Effector CD4-positive, alpha-beta T cell (primary cell): ENCODE measurements at places on chromosomes 16 and 17.
A peak's percentile ranks its signal among the peaks of the same experiment; 100 is the strongest.

DNA sequence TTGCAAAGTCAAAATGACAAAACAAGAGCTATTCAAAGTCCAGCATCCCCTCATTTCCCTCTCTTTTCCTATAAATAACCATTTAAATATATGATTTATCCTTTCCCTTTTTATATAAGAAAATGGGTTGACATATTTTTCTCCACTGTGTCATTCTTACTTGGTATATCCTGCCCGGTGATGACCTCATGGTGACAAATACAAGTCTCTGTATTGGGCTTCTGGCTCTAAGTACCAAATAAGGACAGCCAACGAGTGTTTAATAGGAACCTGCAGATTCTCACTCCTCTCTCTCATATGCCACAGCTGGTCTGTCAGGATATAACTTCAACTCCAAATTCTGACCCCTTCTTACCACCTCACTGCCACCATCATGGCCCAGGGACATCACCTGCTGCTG, 25.5 kb upstream of the CBLN1 start:
- DNase-seq: no peak

GRCh38 chr16:74024953-74025352, 271.7 kb upstream of the PSMD7 start:
- no peak for DNase-seq

GRCh38 chr17:5555254-5555653, 29.1 kb downstream of the NLRP1 start:
- DNase-seq: no peak

- DNase-seq: no peak
Measured at GRCh38 chr16:85673529-85674417, 15.0 kb downstream of the GINS2 start.

DNA sequence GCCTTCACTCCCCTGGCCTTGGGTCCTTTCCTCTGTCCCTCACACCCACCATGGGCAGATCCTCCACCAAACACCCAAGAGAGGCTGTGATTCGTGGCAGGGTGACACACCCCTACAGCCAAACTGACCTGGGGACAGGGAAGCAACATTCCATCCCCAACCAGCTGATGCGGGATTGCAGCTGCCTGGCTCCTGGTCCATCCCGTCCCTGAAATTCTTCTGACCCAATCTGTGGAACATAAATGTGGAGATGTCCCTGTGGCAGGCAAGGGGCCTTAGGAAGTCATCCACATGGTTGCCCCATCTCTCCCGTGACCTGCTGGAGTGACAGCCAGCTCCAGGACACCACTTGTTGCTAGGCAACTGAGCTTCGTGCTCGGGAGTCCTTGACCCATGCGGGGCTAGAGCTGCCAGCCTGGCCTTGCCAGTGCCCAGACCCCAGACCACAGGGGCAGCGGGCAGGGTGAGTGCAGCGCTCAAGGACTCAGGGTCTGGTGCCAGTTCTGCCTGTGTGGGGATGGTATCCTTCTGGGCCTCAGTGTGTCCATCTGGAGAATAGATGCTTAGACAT, 34.0 kb upstream of the CPNE2 start:
- DNase-seq: no peak

- DNase-seq: no peak
Measured at GRCh38 chr16:75416904-75417565, 16.3 kb downstream of the CFDP1 start.

- no peak for DNase-seq
Measured at GRCh38 chr16:78244131-78244895, 144.9 kb downstream of the WWOX start.

DNA sequence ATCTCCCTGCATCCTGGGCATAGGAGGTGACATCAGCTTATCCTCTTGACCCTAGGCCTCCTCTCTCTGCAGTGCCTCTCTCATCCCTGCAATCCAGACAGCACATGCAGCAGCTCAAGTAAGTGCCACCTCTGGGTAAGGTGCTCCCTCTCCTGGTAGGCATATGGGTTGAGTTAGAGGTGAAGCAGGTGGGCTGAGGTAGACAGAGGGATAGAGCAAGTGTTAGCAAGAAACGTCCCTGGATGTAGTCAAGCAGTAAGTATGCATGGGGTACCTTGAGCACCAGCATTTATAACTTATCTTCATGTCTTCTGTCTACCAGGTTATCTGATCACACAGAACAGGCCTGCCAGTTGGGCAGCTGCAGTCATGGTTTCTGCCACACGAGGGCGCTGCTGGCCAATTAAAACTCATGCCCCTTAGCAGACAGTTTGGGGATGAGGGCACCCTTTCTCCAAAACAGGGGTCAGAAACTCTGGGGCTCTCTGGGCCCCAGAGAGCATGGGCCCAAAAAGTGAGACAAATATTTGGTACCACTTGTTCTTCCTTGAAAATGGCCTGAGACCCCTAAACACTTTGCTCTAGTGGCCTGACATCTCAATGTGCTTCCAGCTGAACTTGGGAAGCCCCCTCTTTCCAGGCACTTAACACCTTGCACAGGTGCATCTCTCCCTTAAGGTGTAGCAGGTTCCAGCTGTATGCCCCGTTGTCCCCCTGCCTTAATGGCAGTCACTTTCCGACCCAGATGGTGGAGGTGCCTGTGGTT, 59.8 kb downstream of the NEUROD2 start:
- DNase-seq: peak; percentile 71

- no peak for DNase-seq
Measured at GRCh38 chr17:54985476-54985875, 16.9 kb downstream of the STXBP4 start.

GRCh38 chr17:75814900-75815373, 29.3 kb downstream of the UNC13D start:
- no peak for DNase-seq

DNA sequence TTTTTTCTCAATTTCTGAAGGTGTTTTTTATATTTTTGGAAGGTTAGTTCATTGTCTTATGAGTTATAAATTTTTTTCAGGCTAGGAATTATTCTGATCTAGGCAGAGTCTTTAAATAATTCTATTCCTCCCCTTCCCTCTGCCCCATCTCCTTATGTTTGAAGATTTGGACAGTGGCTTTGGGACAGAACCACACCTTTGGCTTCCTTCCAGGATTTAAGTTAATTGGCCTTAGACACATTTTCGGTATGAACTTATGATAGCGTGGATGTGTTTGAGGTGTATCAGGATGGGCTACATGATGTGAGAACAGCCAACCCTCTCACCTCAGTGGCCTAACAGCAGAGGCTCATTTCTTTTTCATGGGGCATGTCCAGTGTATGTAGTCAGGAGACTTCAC, 24.3 kb downstream of the EPN2 start:
- DNase-seq: no peak

DNA sequence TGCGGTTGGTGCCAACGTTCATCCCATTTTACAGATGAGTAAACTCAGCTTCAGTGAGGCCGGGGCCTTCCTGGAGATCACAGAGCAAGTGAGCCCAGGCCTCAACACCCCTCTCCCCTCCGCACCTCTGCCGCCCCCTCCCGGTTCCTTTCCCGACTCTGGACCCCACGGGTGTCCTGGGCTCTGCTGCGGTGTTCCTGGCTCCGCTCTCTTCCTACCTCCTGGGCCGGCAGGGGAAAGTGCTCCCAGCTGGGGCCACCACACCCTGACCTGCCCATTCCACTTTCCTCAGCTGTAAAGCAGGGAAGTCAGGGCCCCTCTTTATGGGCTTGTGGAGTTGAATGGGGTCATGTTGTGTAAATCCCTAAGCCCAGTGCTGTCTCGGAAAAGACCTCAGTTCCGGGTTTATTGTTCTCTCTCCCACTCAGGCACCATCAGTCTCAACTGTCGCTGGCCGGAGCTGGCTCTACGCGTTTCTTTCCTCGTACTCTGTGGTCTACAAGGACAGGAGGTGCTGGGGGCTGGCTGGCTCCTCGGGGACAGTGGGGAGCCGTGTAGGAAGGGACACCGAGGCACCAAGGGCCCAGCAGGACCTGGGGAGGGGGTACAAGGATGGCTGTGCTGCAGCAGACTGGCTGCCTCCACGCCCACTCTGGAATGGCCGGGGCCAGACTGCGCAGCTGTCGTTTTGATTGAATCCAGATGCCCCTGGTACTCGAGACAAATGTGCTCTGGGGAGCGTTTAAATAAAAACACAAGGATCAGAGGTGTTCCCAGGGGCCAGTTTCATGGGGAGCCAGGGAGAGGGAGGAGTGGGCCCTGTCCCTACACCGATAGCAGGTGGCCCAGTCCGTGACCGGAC, 21.7 kb upstream of the ACSF3 start:
- DNase-seq: no peak

GRCh38 chr16:65621640-65622039, 499.8 kb upstream of the CDH11 start:
- DNase-seq: no peak

DNA sequence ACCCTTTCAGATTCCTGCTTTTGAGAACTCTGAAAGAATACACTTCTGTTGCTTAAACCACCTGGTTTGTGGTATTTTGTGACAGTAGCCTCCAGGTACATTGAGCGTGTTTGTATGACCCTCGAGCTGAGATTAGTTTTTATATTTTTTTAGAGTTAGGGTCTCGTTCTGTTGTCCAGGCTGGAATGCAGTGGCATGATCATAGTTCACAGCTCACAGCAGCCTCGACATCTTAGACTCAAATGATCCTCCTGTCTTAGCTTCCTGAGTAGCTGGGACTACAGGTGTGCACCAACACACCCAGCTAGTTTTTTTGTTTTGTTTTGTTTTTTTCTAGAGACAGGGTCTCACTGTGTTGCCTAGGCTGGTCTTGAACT, 4.5 kb upstream of the ITPRIPL2 start:
- DNase-seq: no peak

DNA sequence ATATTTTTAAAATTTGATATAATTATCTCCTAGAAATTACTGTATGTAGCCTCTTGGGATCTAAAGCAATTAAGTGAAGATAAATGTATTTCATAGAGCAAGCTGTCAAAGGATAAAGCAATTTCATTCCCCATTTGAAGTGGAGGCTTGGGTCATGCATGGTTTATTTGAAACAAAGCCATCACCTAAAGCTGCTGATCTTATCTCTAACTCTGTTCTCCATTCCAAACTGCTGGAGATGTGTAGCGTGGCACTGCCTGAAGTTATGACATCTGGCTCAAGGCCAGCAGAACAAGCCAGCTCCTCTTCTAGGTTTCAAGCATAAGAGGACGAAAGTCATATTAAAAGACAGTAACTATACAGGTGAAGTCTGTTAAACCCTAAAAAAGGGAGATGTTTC, 83.9 kb downstream of the HIC1 start:
- DNase-seq: no peak

DNA sequence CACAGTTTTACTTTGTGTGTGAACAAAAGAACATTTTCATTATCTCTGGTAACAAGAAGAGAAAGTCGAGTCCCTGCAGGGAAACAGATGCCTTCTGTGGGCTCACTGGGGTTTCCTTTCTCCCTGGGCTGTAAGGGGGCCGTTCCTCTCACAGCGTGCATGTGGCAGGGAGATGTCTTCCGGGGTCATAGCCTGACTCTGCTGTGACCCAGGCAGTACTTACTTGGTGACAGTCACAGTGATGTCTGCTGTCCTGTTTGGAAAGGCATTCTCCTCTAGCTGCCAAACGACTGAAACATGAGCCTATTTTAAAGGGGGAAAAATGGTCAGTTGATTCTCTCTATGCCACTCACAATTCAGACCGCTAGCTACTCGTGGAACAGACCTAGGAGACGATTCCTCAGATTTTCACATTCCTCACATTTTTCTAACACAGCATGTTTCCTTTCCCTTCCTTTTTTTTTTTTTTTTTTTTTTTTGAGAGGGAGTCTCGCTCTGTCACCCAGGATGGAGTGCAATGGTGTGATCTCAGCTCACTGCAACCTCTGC, 7.3 kb downstream of the HASPIN start:
- DNase-seq: no peak

- DNase-seq: no peak
Measured at GRCh38 chr16:50659806-50660205, 21.3 kb downstream of the SNX20 start.

- DNase-seq: no peak
Measured at GRCh38 chr16:73151225-73151624, 103.3 kb upstream of the ZFHX3 start.

GRCh38 chr17:6815775-6816174, 15.8 kb downstream of the TEKT1 start:
- no peak for DNase-seq

DNA sequence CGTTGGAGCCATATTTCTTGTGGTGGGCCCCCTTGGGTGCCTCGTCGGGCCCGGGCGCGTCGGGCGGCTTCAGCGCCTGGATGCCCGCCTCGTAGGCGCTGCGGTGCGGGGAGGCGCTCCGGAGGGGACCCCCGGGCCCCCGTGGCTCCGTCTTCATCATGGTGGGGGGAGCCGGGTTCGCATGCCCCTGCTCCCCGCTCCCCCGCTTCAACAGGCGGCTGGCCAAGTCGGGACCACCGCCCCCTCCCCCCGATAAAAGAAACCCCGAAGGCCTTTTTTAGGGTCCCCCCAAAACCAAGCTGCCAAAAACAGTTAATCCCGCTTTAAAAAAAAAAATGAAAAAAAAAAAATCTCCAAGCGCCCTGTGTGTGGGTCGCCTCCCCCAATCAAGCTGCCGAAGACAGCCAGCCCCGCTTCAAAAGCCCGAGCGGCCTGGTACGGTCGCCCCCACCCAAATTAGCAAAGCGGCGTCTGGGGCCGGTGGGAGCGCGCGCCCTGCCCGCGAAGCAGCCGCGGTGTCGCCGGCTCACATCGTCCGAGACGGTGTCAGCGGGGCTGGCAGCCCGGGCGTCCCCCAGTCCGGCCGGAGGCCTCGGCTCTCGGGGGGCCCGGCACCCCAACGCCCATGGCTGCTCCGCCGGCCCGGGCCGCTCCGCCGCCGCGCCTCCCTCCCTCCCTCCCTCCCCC, at the start of gene PPP1R9B:
Gene PPP1R9B, minus strand, starts transcription at position 324 of the 687 bp plus-strand sequence. Its CDS starts 164 bp downstream, at position 160.
- DNase-seq: no peak

- DNase-seq: peak; percentile 47
Measured at GRCh38 chr16:4664538-4665418, 28.6 kb upstream of the NUDT16L1 start.

DNA sequence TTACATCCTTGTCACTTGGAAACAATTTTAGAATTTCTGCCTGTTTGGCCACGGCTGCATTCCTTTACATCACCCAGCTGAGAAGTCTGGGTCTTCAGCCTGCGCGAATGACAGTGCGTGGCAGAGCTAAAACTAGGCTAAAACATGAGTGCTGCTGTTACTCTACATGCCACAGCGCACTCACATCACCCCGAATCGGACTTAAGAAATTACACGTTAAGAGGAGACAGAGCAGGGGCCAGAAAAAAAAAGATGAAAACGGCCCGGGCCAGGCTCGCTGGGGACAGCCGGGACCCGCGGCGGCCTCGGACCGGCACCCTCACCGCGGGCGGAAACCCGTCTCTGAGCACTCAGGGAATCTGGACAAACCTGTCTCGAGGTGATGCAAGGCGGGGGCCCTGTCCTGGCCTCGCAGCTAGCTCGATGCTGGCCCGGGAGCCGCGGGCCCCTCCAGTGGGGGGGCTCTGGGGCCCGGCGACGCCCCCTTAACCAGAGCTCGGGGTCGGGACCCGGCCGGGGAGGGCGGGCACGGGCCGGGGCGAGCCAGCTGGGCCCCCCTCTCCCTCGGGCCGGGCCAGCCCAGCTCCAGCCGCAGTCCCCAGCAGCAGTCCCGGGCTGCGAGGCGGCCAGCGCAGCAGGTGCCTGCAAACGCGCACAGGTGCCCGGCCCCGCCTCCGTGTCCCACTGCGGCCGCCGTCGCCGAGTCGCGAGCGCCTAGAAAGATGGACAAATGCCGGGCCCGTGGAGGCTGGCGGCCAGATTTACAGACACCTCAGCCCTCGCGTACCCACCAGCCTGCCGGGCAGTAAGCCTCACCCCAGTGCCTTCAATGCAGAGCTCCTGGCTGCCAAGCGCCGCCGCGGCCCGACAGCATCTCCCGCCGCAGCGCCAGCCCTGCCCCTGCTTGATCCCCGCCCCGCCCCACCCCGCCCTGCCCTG, at the start of gene AKTIP:
Gene AKTIP, minus strand, starts transcription at position 879 of the 939 bp plus-strand sequence. CDS start 2,950 bp downstream, outside the sequence.
- DNase-seq: peak; percentile 24
